ENCODE measurements at places on chromosomes 3 and 15.

GRCh38 chr3:145006271-145006670, 1034.6 kb downstream of the DIPK2A start:
- no peak for DNase-seq

GRCh38 chr3:13158871-13159270, 85.6 kb upstream of the IQSEC1 start:
- no peak for DNase-seq

- no peak for DNase-seq
Measured at GRCh38 chr15:70707686-70708300, 55.6 kb downstream of the UACA start.

DNA sequence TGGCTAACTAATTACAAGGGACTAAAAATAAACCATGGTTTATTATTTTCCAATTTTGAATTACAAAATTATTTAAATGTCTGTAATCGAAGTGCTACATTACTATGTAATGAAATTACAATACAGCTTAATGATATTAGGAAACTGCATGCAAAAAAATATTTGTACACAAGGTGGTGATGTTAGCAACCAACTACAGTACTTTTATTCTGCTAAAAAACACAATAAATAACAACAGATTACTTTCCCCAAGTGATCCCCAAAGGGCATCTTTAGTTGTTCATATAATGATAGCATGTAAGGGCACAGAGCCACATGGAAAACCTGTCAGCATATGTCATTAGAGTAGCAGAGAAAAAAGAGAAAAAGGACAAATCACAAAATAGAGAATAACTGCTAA, 147.5 kb upstream of the SOX2 start:
- DNase-seq: no peak

- DNase-seq: no peak
Measured at GRCh38 chr3:153084431-153084830, 77.6 kb upstream of the RAP2B start.

GRCh38 chr3:113218681-113219045, 7.3 kb downstream of the BOC start:
- no peak for DNase-seq

DNA sequence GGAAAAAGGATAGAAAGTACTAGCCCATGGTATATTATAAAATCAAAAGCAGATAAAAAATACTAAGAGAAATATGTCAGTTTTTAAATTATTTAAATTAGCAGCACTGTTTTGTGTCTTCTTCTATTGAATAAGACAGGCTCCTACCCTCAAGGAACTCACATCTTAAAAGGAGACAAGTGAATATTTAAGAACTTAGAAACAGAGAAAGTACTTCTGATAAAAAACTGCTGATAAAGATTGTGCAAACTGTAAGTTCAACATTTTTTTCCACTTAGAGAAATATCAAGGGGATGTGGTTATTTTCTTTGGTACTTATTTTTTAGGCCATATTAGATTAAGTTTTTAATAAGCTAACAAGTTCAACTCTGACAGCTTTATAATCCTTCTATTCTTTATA, 3.0 kb upstream of the ANKRD28 start:
- no peak for DNase-seq

- DNase-seq: no peak
Measured at GRCh38 chr15:61715082-61715481, 345.2 kb downstream of the VPS13C start.

DNA sequence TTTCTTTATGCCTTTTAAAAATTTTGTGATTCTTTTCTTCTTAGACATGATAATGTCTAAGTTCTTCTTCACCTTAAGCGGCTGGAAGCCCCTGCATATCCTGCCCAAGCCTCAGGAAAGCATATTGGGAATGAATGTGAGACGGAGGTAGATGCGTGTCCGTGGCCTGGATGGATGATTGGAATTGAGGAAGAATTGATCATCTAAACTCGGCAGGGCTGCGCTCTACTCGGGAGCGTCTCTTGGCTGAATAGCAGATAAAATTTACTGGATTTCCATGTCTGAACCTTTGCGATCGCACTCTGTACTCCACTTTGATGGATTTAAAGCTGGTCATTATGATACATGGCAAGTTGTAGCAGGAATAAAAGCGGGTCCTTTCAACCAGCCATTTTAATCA, 406.7 kb upstream of the ONECUT1 start:
- DNase-seq: no peak

DNA sequence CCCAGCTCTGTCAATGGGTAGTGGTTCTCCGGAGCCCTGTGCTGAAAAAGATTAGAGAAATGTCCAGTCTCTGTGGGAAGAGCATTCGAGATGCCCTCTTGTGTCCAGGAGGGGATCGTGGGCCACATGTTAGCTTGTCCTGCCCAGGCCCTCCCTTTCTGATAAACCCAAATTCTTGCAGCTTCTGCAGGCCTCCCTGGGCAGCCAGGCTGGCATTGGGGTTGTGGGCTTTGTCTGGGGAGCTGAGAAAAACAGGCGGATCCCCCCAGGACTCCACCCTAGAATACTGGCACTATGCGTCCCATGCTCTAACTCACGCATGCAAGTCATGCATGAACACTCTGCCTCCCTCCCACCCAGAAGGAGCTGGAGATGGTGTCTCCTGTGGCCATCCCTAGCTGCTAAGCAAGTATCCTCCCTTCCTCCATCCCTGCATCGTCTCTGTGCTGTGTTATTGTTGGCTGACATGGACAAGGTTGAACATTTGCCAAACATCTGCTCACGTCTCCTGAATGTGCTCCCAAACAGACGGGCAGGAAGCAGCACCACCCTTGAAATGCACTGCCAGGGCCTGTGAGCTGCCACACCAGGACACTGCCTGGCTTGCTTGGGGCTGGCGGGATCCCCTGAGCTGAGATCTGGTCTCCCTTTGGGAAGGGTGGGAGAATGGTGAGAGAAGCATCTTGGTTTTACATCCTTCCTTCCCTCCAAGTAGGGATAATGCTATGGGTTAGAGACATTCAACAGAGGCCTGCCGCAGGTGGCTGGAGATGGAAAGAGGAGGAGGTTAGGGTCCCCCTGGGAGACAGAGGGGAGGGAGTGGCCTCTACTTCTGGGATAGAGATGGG, 26.5 kb downstream of the CFAP161 start:
- no peak for DNase-seq

GRCh38 chr15:94001255-94001801, 230.0 kb upstream of the MCTP2 start:
- no peak for DNase-seq

DNA sequence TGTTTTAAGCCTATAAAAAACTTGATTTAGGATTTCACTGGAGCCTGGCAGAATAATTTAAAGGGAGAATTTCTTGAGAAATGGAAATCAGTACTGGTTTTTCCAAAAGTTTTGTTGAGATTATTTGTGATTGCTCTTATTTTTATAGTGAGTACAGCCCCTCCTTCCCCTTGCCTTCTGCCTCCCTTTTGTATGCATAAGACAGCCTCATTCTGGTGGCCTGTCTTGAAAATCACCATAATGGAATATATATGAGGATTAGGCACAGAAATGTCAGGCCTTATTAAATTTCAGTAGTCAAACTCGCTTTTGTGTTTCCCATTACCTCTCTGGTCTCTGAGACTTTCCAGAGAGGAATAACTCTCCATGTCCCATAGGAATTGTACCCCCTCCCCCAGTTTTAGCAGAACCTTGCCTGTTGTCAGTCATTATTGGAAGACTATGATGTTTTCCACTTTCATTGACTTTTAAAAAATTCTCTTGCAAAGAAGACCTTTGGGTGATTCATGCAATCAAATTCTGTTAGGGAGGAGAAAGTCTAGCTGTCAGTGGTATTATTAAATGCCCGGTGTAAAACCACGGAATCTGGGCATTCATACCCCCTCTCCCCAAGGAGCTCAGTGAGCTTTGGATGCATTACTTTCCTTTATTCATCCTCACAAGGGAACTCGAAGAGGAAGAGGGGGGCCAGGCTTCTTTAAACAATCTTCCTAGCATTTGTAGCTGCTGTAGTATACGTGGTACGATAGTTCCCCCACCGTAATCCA, 171.6 kb upstream of the TSC22D2 start:
- DNase-seq: no peak

- no peak for DNase-seq
Measured at GRCh38 chr15:26562336-26562735, 210.5 kb downstream of the GABRB3 start.

GRCh38 chr3:46871222-46871621, 6.3 kb upstream of the PTH1R start:
- no peak for DNase-seq

GRCh38 chr15:52162260-52162659, 28.9 kb downstream of the GNB5 start:
- no peak for DNase-seq

GRCh38 chr15:44034933-44035624, 160.0 kb downstream of the FRMD5 start:
- no peak for DNase-seq

GRCh38 chr3:105771392-105771791, 97.4 kb downstream of the CBLB start:
- DNase-seq: no peak

DNA sequence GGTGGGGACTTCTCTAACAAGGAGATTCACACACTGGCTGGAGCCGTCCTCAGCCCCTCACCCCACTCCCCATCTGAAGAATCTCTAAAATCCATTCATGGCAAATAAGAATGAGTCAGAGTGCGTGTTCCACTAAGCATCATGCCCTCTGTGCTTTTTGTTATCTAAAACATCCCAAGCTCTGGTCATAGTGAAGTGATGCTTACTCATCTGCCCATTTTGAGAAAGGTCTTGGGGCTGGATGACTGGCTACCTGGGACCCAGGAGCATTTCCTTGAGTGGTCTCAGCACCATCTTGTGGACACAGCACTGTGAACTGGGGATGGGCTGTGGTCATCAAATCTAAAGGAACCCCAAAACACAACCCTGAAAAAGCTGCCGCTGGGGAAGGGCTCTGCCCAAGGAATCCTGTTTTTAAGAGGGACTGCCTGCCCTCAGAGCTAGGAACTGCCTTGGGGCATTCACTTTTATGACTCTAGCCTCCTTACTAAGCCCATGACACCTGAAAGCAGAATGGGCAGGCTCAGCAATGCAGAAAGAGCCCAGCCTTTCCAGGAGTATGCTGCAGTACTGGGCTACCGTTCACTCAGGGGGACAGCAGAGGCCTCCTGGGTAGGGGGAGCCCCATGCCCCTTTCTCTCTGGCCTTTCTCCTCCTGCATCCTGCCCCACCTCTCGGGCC, 53.5 kb downstream of the ZBTB38 start:
- DNase-seq: no peak

DNA sequence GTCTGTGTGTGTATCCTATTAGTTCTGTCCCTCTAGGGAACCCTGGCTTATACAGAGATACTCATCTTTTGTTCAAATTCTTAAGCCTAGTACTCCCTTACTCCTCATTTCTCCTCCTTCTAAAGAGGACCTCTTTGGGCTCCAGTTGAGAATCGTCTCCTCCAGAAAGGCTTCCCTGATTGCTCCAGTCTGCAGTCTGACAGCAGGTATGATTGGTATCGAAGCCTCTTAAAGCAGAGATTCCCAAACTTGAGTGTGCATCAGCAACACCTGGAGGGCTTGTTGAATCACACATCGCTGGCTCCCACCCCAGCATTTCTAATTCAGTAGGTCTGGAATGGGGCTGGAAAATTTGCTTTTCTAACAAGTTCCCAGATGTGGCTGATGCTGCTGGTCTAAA, 60.9 kb upstream of the NMNAT3 start:
- DNase-seq: no peak

DNA sequence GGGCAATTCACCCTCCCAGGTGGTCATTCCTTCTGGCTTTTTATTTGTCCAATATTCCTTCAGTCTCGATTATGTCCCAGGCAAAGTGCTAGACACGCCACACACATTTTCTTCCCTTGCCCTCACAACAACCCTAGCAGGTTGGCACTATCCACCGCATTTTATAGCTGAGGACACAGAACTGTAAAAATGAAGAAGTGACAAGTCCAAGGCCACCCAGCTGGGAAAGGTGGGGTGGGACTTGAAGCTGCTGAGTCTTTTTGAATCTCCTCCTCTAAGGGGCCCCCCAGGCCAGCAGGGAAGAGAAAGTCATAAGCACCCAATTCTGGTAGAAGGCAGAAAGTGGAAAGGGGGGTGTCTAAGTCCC, 60.6 kb downstream of the CEMIP start:
- no peak for DNase-seq

GRCh38 chr3:153290268-153291015, 128.4 kb downstream of the RAP2B start:
- DNase-seq: no peak

DNA sequence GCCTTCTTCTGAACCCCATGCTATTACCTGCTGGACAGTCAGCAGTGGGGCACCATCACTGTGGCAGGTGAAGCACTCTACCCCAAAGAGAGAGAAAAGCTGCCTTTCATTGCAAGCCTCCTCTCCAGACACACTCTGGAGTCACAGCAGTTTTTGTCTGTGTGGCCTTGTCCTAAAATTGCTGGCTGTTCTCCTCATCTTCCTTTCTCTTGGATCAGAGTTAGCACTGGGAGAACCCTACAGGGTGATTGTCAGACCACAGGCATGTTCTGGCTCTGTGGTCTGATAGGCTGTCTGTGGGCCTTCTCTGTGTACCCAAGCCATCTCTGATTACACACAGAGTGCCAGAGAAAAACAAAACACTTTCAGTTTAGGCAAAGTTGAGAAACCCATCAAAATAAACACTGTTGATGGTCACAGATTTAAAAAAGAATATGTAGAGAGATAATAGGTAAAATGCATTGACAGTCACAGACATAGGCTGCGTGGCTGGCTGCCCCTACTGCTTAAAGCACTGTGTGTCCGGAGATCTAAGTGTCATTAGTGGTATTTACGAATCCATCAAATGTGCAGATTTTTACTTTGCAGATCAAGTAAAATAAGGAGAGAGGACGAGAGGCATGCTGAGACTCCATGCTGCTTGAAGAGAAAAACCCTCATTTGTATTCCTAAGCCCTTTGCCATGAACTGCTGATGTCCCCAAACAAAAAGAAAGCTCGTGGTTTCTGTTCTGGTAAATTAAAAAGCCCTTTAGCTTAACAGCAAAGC, 689.9 kb downstream of the TUSC7 start:
- no peak for DNase-seq

DNA sequence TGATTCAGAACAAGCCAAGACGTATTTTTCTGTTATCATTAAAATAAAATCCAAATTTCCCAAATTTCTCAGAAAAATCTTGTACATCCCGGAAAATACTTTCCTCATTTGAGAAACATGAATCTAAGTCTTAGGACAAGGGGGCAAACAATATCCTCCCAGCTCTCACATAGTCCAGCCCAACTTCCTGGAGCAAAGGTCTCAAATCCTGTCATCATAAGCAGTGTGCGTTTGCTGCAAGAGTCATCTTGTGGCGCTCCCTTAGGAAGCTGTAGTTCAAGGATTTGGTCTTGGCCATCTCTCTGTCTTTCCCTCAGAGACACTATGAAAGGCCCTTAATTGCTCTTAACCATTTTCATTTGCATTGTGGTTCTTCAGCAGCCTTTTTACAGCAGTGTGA, 57.5 kb upstream of the GSK3B start:
- DNase-seq: no peak

- no peak for DNase-seq
Measured at GRCh38 chr3:120678331-120678947, 3.6 kb downstream of the HGD start.

GRCh38 chr15:82942691-82943090, 9.8 kb downstream of the HOMER2 start:
- DNase-seq: no peak

All from activated CD8-positive, alpha-beta memory T cell treated with anti-CD3 and anti-CD28 coated beads for 4 hours (primary cell).